Calu3 (cell line): ENCODE measurements at places on chromosomes 3 and 15. TPM values are rescaled to one million over a fixed set of nuclear protein-coding genes. Genes with fewer than 3 reads are reported as not detected.

DNA sequence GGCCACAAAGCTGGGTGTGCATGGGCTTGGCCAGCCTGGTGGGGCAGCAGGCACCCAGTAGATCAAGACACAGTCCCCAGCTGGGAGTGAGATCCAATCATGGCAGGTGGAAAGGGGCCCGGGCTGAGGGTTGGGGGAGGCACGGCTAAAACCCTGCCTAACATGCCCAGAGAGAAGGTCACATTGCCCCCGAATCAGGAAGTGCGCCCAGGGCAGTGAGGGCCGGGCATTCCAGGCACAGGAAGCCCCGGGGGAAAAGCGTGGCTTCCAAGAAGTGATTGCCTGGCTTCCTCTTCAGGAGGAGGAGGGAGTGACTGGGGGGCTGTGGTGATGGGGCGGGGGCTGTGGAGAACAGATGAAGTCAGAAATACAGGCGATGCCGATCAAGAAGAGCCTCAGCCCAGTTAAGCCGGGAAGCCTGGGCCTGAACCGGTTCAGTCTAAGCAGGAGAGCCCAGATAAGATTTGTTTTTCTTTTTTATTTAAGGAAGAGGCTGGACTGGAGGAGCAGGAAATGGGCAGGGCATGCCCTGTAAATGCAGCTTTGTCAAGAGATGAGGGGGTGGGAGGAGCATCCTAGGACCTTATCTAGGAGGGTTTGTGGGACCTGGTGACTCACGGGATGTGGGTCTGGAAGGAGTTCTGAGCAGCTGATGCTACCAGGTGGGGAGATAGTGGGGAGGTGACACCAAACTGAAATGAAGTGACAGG lies 83.9 kb downstream of the CHSY1 start:
- H3K36me3 ChIP-seq, result no peaks in the 10 kb centered on the region
- peaks cover 26% of the 10 kb centered on the region for H3K4me1 ChIP-seq
- peak; percentile 80 for DNase-seq
- no peaks in the 10 kb centered on the region for H3K27me3 ChIP-seq
- peak overlapping the region; percentile 91 for H3K27ac ChIP-seq
- H3K4me3 ChIP-seq, result peak overlapping the region; percentile 56

- no peaks in the 10 kb centered on the region for H3K27me3 ChIP-seq
- no peaks in the 10 kb centered on the region for H3K36me3 ChIP-seq
- no peak overlapping the region for H3K4me3 ChIP-seq
Observed at GRCh38 chr3:153192327-153192726, 30.3 kb downstream of the RAP2B start.

- no peak overlapping the region for H3K4me3 ChIP-seq
- H3K36me3 ChIP-seq, result no peaks in the 10 kb centered on the region
- DNase-seq, result no peak
- peaks cover 13% of the 10 kb centered on the region for H3K4me1 ChIP-seq
Observed at GRCh38 chr3:32120471-32120870, 14.1 kb downstream of the GPD1L start.

GRCh38 chr3:101936419-101937356 lies 87.4 kb downstream of the NFKBIZ start:
- peaks cover 24% of the 10 kb centered on the region for H3K4me1 ChIP-seq
- H3K27me3 ChIP-seq, result no peaks in the 10 kb centered on the region
- DNase-seq, result no peak
- no peaks in the 10 kb centered on the region for H3K36me3 ChIP-seq
- no peak overlapping the region for H3K4me3 ChIP-seq
- peak overlapping the region; percentile 87 for H3K27ac ChIP-seq

GRCh38 chr3:126941721-126942270 lies 41.1 kb upstream of the PLXNA1 start:
- no peaks in the 10 kb centered on the region for H3K4me1 ChIP-seq
- DNase-seq, result no peak
- H3K36me3 ChIP-seq, result no peaks in the 10 kb centered on the region
- no peaks in the 10 kb centered on the region for H3K27me3 ChIP-seq

- no peak overlapping the region for H3K4me3 ChIP-seq
- peaks cover 16% of the 10 kb centered on the region for H3K4me1 ChIP-seq
- no peaks in the 10 kb centered on the region for H3K36me3 ChIP-seq
Observed at GRCh38 chr15:36511594-36511993, 67.8 kb upstream of the CDIN1 start.

DNA sequence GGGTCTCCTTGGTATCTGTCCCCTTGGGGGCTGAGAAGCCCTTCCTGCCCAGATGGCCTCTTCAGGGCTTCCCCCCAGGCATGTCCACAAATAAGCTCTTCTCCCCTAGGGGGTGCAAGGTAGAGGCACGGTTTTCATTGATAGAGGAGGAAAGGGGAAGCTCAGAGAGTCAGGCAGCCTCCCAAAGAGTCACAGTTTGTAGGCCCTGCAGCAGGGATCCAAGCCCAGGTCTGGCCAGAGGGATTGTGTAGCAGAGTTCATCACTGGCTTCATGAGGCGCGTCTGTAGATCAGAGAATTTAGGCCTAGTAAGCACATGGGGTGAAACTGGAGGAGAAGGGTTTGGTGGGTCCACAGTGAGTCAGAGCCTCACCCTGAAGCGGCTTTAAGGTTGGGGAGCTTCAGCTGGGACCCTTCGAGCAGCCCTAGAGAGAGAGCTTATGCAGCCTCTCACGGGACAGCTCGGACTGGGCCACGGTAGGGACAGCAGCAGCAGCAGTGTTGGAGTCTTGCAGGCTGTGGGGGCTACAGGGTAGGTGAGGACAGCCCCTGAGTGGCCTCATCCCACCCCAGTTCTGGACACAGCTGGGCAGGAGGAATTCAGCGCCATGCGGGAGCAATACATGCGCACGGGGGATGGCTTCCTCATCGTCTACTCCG lies 37.5 kb upstream of the ESYT3 start:
- no peak overlapping the region for H3K27ac ChIP-seq
- H3K4me1 ChIP-seq, result no peaks in the 10 kb centered on the region
- H3K27me3 ChIP-seq, result peaks cover 29% of the 10 kb centered on the region
- H3K4me3 ChIP-seq, result no peak overlapping the region
- H3K36me3 ChIP-seq, result no peaks in the 10 kb centered on the region

VIPR1 gene
- total RNA-seq, result 16.6 and 19.2 TPM in 2 replicates

AMOTL2 gene
- total RNA-seq, result 140 and 153 TPM in 2 replicates

IL17RC gene
- 19.1 and 24.7 TPM in 2 replicates for total RNA-seq

RAD51 gene
- total RNA-seq, result 12.8 and 14.5 TPM in 2 replicates
